ENCODE measurements at places on chromosomes 6 and 20.

DNA sequence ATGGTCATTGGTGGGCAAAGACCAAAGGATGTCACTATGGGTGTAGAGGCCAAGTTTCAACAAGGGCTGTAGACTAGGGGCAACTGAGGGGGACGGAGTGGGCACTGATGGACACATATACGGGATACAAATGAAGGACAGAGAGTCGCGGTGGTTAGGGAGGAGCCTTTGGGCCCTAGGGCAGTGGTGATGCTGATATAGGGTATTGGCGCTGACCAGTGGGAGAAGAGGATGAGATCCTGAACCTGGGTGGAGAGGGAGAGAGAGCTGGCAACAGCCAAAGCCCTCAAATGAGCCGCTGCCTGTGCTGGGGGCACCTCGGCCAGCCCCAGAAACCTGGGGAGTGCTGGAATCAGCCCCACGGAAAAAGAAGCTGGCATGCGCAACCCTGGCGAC, 1.6 kb downstream of the CDH22 start:
- no peak for DNase-seq

DNA sequence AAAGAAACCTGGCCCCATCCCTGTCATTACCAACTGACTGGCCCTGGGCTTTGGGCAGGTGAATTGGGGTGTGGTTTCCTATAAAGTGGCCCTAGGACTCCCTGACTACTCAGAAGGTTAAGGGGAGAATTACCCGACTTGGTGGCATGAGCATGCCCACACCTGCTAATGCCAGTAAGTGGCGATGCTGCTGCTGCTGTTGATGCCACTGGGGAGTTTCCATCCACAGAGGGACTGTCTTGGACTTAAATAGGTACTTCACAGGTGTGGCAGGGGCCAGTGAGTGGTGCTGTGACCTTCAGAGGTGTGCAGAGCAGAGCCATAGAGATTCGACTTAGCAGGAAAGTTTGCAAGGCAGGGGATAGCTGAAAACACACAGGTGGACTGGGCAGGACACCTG, 32.6 kb upstream of the MDFI start:
- DNase-seq = no peak

DNA sequence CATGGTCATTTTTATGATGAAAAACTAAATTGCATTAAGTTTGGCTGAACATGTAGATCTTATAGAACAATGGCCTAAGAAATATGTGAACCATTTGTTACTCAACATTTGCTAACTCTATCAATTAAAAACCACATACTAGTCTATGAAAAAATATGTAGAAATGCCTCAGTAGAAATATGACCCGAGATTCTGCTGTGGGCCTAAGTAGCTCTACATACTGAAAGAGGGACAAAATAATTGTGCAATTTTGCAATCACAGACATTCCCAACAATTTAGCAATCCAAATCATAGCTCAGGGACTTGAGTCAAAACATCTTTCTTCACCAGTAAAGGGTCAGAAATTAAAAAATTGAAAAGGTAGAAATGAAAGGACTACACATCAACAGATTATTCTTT, 619.0 kb downstream of the FRK start:
- DNase-seq = no peak

- peak; percentile 65 for DNase-seq
Measured at GRCh38 chr6:32087574-32088486, 21.3 kb downstream of the TNXB start.

GRCh38 chr6:79813143-79813850, 134.1 kb downstream of the ELOVL4 start:
- no peak for DNase-seq

- no peak for DNase-seq
Measured at GRCh38 chr6:146892613-146893401, 294.0 kb downstream of the ADGB start.

DNA sequence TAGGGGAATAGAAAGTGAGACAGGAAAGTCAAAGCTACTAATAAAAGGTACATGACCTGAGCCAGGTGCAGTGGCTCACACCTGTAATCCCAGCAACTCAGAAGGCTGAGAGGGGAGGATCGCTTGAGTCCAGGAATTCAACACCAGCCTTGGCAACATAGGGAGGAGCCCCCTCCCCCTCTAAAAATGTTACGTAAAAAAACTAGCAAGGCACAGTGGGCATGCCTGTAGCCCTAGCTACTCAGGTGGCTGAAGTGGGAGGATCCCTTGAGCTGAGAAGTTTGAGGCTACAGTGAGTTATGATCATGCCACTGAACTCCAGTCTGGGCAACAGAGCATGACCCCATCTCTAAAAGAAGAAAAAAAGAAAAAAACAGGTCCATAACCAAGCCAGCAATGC, 186.1 kb upstream of the RIN2 start:
- DNase-seq = no peak

DNA sequence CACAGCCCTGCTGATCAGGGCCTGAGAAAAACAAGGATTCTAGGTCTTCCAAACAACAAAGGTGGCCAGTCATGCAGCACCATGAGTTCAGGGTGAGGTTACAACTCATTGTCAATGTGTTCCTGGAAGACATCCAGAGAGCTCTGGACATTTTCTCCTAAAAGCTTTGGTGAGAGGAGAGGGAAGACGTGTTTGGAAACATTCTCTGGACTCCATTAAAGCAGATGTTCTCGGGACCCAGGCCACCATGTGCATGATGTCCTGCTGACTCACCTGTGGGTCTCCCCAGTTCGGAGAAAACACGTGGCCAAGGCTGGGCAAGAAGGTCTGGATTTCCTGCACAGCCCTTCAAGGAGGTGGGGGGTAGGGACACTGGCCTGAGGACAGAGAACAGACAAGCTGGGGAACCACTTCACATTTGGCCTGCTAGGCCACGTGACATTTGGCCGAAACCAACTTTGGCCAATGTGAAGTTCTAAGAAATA, 61.6 kb downstream of the KCNB1 start:
- DNase-seq = no peak

DNA sequence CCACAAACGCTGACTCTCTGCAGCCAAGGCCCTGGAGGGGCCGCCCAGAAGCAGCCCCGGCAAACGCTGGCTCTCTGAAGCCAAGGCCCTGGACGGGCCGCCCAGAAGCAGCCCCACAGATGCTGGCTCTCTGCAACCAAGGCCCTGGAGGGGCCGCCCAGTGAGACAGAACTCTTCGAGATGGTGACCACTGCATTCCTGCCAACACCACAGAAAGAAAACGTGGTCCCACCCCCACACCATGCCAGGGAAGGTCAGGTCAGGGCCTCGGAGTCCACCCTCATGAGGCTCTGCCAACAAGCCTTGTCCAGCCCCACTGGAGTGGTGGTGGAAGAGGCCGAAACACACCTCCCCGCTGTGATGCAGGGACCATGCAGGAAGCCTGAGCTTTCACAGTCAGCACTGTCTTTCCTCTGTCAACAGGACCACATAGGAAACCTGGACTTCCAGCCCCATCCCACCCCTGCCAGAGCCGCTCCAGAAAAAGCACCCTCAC, 97.5 kb downstream of the DLL1 start:
- DNase-seq = no peak

- no peak for DNase-seq
Measured at GRCh38 chr6:14983599-14984518, 262.0 kb upstream of the JARID2 start.

GRCh38 chr6:63716169-63716568, 80.6 kb downstream of the PHF3 start:
- DNase-seq = no peak

GRCh38 chr6:108690326-108691049, 129.8 kb downstream of the FOXO3 start:
- no peak for DNase-seq

GRCh38 chr6:53932516-53932915, 137.7 kb downstream of the LRRC1 start:
- no peak for DNase-seq

DNA sequence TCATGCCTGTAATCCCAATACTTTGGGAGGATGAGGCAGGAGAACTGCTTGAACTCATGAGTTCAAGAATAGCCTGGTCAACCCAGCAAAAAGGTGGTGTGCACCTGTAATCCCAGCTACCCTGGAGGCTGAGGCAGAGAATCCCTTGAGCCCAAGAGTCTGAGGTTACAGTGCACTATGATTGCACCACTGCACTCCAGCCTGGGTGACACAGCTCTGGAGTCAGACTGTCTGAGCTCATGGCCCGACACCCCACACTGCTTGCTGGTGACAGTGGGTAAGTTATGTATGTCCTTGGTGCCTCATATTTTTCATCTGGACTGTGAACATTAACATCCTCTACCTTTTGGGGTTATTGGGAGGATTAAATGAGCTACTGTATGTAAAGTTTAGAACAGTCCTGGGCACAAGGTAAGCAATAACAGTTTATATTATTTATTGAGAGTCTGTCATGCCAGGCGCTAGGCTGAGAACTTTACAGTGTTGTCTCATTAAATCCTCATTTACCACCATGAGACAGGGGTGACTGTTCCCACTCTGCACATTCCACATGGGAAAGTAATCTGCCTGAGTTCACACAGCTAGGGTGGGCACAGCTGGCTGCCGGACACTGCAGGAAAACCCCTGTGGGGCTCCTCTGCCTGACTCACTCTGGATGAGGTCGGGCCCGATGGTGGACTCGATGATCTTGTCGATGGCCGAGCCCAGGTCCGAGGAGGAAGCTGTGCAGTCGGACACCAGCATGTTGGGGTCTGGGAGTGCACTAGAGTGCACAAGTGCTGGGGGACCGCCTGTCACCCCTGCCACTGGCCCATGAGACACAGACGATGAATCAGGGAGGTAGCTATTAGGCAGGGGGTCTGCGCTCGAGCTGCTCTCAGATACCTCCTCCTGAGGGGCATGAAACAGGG, 2.9 kb downstream of the ZNF335 start:
- no peak for DNase-seq

DNA sequence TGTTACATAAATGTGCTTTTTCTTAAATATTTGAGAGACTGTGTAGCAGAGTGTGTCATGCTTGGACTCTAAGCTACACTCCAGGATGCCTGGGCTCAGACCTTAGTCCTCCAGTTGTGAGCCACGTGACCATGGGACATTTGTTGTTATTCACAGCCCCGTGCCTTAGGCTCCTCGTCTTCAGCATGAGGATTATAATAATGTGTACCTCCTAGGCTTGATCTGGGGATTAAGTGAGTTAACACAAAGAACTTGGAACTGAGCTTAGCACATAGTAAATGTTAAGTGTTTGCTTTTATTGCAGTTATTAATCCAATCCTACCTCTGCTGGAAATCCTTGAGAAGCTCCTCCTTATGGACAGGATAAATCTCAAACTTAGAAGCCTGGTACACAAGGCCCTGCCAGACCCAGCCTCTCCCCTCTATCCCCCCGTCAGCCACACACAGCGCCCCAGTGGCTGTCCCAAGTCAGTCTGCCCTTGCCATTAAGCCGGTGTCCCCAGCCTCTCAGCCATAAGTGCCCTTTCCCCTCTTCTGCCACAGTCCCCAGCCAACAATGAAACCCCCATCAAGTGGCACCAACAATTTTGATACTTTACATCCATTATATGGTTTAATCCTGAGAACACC, 177.5 kb downstream of the TMEM242 start:
- DNase-seq = no peak

- no peak for DNase-seq
Measured at GRCh38 chr6:29547573-29547972, 12.0 kb downstream of the UBD start.

GRCh38 chr20:53287357-53288042, 306.1 kb downstream of the ZNF217 start:
- DNase-seq = no peak

DNA sequence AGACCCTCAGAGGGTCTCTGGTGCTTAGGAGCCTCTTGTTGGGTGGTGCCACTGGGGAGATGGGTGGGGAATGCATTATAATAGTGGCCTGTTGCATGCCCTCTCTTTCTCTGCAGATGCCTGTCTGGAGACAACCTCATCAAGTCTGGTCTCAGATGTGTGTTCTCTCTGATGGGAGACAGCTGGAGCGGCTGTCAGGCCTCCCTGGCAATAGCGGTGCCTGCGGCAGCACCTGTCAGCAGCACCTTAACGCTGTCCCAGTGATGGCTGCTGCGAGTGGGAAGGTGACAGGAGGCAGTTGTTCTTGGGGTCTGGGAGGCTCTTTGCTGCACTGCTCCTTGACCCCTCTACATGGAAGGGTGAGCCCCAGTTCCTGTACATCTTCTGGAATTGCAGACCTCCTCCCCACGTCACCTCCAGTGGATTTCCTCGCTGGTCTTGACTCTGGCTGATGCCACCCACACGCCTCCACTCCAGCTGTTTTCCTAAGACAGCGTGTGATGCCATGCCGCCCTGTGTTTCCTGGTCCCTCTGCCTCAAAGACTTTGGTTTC, 63.3 kb upstream of the BLCAP start:
- DNase-seq = no peak

- no peak for DNase-seq
Measured at GRCh38 chr6:152946995-152947394, 35.8 kb downstream of the FBXO5 start.

DNA sequence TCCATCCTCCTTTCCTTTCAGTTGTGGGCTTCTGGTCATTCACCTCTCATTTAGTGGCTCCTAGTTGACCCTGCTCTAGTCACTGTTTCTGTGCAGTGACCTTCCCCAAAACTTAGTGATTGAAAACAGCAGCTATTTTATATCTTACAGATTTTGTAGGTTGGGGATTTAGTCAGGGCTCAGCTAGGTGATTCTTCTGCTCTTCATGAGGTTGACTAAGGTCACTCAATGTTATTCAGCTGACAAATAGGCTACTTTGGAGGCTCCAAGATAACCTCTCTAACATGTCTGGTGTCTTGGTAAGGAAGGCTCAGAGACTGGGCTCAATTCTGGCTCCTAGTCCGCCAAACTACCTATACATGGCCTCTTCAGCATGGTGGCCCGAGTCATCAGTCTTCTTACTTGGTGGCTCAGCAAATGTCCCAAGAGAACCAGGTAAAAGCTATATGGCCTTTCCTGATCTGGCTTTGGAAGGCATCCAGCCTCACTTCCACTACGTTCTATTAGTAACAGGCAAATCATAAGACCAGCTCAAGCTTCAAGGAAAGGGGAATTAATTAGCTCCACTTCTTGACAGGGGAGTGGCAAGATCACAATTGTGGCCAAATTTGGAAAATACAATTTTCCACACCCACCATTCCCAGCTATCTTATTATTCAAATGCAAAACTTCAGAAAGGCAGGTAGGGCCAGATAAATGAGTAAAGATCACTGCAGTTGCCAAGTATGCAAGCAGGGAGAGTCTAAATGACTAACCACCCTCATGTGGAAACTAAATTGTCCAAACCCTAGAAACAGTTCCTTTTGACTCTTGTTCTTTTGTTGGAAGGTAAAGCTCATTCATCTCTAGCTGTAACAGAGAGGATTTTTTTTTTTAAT, 50.5 kb upstream of the LTV1 start:
- no peak for DNase-seq

All from stimulated activated CD4-positive, alpha-beta T cell treated with anti-CD3 and anti-CD28 coated beads, Interleukin-2, amount 100 ng/mL, for 48 hours (primary cell).